ENCODE measurements at places on chromosomes 12 and 14.

DNA sequence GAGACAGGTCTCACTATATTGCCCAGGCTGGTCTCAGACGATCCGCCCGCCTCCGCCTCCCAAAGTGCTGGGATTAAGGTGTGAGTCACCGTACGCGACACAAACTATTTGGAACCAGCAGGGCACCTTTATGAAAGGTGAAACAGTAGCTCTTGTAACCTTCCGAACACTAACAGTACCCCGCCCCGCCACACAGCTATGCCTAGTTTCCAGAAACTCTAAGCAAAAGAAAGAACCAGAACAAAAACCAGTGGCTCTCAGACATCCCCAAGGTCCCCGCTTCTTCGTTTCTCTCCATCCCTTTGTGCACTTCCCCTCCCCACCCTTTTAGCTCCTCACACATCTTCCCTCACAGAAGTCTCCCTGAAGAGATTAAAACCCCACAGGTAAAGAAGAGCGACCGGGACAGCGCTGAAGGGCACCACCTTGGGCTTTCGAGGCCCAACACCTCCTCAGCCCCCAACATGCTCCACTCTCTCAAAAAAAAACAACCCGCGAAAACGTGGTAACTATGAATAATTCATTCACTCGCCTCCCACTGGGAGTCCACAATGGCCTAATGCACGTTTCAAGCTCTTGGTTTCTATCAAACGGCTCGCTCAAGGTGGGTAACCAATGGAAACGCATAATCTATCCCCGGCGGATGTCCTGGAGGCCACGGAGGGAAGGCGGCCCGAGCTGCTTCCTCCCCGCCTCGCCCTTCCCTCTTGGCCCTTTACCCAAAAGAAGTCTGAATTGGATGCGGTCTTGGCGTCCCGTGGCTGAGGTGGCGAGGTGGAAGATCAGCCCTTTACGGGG lies 877 bp downstream of the BAG5 start:
- DNase-seq, result peak; percentile 63

DNA sequence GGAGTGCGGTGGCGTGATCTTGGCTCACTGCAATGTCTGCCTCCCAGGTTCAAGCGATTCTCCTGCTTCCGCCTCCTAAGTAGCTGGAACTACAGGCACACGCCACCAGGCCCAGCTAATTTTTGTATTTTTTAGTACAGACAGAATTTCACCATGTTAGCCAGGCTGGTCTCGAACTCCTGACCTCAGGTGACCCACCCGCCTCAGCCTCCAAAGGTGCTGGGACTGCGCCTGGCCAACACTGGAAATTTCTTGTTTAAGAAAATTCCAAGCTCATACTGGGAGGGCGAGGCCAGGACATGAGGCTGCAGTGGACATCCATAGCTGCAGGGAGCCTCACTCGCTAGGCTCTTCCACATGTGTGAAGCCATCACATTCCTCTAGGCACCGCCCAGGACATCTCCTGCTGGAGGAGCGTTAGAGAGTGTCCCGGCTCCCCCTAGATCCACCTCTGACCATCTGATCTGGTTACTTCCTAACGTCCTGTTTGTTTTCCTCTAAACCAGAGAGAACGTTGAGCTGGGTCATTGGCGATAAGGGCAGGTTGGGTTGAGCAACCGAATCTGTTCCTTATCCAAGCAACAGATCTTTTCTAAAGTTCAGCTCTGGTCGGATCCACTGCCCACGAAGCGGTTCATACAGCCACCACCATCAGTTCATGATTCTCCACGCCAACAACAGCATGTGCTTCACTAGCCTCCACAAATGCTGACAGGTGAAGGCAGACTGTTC lies 108.2 kb upstream of the MED13L start:
- no peak for DNase-seq

- no peak for DNase-seq
Observed at GRCh38 chr12:67760586-67761275, 112.2 kb downstream of the DYRK2 start.

DNA sequence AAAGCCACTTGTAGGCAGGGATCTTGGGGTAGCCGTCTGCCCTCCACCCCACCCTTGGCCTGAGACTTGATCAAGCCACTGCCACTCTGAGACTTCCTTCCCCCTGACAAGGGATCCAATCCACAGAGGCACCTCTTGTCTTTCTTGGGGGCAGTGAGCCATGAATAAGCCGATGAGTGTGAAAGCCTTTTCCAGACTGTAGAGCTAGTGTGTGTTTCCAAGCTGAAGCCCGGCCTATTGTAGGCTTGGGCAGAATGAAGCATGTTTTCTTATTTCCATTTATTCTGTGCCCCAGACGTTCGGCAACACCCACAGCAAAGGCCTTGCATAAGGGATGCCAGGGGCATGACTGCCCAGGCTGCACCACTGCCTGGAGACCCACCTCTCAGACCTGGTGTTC lies 991.6 kb downstream of the BCL11B start:
- no peak for DNase-seq

DNA sequence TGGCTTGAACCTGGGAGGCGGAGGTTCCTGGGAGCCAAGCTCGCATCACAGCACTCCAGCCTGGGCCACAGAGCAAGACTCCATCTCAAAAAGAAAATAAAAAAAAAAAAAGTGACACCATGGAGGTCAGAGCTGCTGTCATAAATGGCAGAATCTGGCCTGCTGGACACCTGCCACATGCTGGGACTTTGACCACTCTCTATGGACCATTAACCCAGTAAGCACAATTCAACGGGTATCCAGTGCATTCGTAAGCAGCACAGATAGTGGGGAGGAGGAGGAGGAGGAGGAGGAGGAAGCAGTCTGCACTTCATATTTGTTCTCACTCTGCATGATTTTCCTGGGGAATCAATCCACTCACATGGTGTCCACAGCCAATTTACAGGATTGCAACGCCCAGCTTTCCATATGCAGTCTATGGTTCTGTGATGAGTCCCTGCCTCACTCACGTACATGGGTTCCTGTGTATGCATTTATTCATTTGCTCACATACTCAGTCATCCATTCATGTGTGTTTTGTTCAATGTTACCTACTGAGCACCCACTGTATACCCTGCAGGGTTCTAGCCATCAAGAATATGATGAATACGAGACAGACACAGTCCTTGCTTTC lies 326.8 kb downstream of the GLT1D1 start:
- DNase-seq, result no peak

GRCh38 chr12:84910549-84911241 lies 1.9 kb downstream of the SLC6A15 start:
- DNase-seq, result no peak

GRCh38 chr12:95790033-95790916 lies at the start of gene NTN4:
Gene NTN4, minus strand, starts transcription at chr12:95790764. Its CDS starts 455 bp downstream, at chr12:95790309.
- DNase-seq, result peak; percentile 31

DNA sequence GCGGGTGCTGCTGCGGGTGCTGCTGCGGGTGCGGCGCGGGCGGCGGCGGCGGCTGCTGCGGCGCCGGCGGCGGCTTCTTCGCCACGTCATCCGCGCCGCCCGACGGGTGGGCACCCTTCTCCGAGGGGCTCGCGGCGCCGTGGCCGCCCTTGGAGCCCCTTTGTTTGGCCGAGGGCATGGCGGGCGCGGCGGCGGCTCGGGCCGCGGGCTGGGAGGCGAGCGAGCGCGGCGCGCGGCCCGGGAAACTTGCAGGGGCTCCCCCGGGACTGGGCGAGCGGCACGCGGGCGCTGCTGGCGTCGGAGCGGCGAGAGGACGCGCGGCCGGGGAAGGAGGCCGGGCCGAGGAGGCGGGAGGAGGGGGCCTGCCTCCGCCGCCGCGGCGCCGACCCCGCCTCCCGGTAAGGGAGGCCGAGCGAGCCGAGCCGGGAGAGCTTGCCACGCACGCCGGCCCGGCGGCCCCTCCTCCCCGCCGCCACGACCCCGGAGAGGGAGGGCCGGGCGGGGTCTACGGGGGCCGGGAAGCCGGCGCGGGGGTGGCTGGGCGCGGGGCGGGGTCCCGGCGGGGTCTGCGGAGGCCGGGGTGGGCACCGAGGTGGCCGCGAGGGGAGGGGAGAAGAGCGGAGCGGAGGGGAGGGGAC lies at the start of gene CKAP4:
CKAP4 (minus strand) TSS at position 347 of the 638 bp plus-strand sequence; CDS start at position 178, 169 bp downstream.
- DNase-seq, result peak; percentile 71

- DNase-seq, result no peak
Observed at GRCh38 chr12:124673801-124674617, 106.6 kb upstream of the NCOR2 start.

DNA sequence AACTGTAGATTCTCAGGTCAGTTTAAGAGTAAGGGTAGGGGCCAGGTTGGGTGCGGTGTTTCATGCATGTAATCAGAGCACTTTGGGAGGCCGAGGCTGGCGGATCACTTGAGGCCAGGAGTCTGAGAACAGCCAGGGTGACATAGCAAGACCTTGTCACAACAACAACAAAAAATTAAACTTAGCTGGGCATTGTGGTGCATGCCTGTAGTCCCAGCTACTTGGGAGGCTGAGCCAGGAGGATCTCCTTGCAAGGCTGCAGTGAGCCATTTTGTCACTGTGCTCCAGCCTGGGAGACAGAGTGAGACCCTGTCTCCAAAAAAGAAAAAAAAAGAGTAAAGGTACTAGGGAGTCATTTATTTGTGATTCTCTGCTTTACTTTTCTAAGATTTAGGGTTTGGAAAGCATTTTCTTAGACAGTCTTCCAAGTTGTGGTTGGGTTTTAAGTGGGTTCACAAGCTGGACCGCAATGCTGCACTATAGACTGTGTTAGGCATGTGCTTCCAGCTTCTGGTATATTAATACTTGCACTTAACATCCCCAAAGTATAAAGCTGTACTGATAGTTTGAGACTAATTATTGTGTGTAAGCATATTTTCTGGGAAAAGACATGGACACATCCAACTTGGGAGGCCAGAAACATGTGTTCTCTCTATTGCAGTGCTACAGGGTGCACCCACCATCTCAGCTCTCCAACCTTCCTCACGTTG lies 49.1 kb upstream of the HECTD1 start:
- no peak for DNase-seq

DNA sequence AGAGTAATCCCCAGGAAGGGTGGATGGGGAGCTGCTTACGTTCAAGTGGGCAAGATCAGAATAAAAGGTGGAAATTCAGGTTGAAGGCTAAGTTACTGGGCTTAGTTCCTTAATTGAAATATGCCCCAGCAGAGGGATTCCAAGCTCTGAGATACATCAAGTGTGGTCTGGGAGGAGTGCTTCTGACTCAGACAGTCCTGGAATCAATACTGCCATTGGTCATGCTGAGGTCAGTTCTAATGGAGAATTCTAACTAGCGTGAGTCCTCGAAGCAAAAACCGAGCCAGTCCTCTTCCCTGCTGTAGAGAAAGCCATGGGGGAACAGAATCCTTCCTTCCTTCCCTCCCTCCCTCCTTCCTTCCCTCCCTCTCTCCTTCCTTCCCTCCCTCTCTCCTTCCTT lies 39.9 kb downstream of the NOS1 start:
- no peak for DNase-seq

DNA sequence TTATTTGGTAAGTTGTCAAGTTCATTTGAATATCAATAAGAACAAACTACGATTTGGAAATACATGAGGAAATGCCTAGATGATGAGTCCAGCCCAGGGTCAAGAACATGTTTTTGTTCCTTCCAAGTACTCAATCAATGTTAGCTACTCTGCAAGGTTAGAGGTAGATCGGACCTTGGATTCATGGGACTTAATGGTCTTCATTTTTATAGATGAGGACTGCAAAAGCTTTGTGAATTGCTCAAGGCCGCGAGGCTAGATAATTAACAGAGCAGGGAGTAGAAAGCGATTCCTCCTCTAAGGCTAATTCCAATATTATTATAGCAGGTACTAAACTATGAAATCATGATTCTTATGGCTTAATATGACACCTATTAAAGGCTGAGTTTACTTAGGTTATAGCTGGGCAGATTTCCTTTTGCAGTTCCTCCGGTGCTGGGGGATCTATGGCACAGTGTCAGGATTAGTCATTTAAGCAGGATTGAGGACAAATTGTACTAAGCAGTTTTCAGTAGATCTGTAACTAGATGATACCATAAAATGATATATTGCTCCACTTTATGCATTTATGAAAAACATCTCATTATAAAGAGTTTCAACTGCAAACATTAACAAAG lies 19.8 kb downstream of the NR1H4 start:
- no peak for DNase-seq

- no peak for DNase-seq
Observed at GRCh38 chr12:80864046-80864735, 73.5 kb downstream of the LIN7A start.

DNA sequence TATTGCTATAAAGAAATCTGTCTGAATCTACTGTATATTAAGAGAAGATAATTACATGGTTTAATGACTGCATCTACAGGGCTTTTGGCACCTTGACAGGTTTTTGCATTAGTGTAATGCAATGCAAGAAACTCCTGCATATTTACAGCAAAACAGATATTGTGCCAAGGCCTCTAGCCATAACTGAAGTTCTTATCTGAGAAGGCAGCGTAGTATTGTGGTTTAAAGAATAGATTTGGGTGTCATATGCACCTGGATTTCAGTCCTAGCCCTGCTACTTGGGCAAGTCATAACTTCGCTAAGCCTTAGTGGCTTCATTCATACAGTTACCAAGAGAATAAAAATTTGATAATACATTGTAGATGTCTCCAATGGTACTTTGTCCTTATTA lies 350.1 kb downstream of the CCDC91 start:
- DNase-seq, result no peak

DNA sequence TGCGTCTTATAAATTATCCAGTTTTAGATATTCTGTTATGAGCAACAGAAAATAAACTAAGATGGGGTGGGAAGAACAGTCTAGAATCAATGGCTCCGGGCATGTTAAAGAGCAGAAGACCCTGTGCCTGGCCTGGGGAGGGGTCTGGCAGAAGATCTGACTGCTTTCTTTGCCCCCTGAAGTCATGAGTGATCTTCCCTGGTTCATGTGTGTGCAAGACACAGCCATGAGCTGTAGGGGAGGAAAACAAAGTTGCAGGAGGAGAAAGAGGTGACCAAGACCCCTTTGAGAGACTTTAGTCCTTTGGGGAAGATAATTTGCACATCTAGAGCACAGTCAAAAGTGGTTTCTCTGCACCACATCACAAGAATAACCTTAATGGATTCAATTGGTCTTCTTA lies 4.8 kb downstream of the LACRT start:
- DNase-seq, result no peak

DNA sequence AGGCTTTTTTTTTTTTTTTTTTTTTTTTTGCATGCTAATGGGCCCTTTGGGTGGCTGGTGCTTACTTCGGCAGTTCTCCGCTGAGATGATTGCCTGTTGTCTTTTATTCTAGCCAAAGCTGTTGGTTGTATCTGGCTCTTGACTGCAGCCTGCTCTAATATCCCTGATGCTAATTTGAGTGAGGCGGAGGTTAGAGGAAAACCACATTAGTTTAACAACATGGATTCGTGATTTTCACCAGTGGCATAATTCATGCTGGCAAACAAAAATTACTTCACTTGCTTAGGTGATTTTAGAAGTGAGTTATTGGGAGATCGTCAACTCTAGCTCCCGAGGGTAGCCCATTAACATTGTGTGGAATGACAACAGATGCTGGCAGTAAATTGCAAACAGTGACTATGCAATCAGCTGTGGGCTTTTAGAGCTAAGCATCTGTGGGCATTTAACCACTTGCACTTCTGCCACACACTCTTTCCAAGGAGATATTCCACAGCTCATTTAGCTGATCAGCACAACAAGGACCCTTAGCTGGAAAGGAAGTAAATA lies 97.6 kb upstream of the ZDHHC17 start:
- no peak for DNase-seq

DNA sequence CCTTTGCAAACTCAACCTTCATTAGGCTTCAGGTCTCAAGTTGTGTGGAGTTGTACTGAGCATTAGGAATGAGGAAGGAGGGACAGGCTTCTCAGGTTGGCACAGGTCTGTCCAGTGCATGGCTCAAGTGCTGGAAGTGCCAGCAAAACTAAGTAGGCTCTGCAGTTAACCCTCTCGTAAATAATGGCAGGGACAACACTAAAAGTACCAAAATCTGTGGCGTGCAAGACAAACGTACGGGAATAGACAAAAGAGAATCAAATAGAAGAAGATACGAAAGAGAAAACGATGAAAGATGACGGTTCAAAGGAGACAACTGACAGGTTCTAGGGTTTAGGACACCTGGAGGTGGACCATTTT lies 612 bp downstream of the TRAPPC6B start:
- no peak for DNase-seq
